ENCODE measurements at places on chromosomes 3 and 15.
A peak's percentile ranks its signal among the peaks of the same experiment; 100 is the strongest.

- DNase-seq = no peak
Measured at GRCh38 chr15:52309154-52309548, 13.5 kb upstream of the MYO5C start.

GRCh38 chr3:156642750-156643728, 31.4 kb upstream of the TIPARP start:
- DNase-seq = no peak

- DNase-seq = no peak
Measured at GRCh38 chr3:61938878-61939549, 377.6 kb downstream of the PTPRG start.

DNA sequence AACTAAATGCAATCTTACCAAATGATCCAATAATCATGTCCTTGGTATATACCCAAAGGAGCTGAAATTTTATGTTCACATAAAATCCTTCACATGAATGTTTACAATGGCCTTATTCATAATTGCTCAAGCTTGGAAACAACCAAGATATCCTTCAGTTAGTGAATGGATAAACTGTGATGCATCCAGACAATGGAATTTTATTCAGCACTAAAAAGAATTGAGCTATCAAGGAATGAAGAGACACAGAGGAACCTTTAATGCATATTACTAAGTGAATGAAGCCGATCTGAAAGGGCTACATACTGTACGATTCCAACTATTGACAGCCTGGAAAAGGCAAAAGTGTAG, 168.4 kb downstream of the PDE8A start:
- no peak for DNase-seq

GRCh38 chr3:48429960-48430707, at the start of gene PLXNB1:
PLXNB1 (minus strand) TSS chr3:48430086; CDS start chr3:48424611, 5,475 bp downstream.
- DNase-seq = peak; percentile 31

DNA sequence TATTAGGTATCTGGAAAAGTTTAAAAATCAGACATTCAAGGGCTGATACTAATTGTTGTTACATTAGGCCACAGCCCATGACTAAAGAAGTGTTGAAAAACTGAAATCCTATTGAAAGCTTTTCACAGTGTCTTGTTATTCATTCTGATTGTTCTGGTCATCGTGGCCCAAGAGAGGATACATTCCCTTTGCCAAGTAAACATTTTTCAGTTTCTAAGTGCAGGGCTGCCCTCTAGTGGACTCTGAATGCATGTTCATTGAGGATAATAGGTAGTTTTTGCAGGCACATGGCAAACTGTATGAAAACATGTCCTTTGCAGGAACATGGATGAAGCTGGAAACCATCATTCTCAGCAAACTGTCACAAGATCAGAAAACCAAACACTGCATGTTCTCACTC, 181.1 kb downstream of the MYRIP start:
- peak; percentile 23 for DNase-seq

DNA sequence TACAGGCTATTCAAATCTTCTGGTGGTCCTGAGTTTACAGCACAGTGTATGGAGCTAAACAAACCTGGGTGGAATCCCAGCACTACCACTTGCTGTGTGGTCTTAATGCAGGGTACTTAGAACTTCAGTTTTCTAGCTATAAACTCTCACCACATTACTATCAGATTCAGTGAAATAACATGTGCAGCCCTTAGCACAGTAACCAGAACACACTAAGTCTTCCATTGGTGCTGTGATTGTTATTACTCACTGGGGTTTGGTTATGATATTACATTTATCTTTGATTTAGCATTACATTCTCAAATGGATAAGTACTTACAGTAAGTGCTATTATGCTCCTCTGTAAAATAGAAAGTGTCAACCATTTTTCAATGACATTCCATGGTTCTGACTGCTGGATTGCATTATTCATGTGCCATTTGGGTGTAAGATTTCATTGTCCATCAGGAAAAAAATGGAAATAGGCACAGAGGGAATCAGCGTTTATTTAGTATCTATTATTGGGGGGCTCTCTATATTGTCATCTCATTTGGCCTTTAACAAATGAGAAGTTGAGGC, 81.9 kb downstream of the PDE8A start:
- no peak for DNase-seq

GRCh38 chr3:100844063-100844936, 135.0 kb downstream of the TFG start:
- no peak for DNase-seq

DNA sequence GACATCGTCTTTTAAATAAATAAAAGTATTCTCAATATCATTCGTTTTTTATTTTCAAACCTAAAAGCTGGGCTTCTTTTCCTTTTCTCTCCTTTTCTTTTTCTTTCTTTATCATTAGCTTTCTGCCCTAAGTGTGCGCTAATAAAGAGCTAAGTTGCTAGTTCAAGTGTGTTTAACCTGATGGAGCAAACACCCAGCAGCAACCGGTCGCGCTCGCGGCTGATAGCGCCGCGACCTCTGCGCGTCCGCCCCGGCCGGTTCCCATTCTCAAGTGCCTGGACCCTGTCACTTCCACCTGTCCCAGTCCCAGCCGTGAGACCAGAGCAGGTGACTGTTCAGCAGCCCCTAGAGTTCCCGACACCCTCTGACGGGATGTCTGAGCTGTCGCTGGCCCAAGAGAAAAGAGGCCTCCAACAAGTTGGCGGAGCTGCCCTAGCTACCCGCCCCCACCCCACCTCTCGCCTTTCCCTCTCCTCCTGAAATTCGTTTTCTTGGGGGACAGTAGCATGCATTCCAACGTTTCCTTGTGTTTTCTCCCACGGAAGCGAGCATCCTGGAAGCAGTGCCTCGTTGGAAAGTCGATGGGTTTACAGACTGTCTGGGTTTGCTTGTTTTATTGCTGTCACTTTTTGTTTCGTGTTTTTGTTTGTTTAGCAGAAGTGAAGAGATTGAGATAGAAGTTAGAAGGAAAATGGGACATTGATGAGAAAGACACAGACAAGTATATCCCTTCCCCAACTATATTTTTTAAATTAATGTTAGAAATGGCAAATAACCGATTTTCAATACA, 3.1 kb upstream of the MECOM start:
- no peak for DNase-seq

GRCh38 chr15:80773122-80773551, 6.0 kb upstream of the CEMIP start:
- peak; percentile 97 for DNase-seq

- DNase-seq = no peak
Measured at GRCh38 chr3:65412588-65412987, 626.1 kb downstream of the MAGI1 start.

GRCh38 chr3:157070678-157070999, 89.3 kb downstream of the CCNL1 start:
- no peak for DNase-seq

- no peak for DNase-seq
Measured at GRCh38 chr3:38645601-38646000, 3.9 kb downstream of the SCN5A start.

DNA sequence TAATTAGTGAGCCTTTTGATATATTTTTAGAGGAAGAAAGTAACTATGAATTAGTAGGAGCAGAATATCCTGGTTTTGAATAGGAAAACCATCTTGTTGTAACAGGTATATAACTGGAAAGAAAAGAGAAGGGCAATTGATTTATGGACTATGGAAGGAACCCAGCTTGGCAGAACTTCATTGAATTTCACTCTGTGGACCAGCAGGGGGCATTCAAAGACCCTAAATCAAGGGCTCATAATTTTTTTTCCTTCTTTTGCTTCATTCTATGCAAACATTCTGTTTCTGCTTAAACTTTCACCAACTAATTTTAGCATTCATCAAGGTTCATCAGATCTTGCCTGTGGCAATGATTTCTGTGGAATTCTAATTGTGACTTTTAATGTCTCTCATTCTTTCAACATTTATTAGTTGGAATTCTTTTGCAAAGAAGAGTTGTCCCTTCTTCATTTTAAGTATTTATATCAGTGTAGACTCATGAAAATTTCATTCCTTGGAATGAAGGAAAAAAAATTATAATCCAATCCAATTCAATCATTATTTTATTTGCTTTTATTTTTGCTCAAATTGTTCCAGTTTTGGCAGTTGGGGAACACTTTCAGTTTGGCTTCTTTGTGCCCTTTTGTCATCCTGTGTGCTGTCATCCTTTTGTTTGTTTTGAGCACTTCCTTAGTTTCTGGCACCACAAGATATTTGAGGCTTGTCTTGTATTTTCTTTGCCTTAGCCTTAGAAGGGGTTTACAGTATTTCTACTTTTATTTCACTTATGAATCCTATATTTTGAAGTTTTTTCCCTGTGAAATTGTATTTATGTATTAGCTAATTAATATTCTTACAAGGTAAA, 30.4 kb downstream of the NXPE3 start:
- DNase-seq = no peak

- no peak for DNase-seq
Measured at GRCh38 chr15:78397382-78397781, 40.6 kb upstream of the IREB2 start.

DNA sequence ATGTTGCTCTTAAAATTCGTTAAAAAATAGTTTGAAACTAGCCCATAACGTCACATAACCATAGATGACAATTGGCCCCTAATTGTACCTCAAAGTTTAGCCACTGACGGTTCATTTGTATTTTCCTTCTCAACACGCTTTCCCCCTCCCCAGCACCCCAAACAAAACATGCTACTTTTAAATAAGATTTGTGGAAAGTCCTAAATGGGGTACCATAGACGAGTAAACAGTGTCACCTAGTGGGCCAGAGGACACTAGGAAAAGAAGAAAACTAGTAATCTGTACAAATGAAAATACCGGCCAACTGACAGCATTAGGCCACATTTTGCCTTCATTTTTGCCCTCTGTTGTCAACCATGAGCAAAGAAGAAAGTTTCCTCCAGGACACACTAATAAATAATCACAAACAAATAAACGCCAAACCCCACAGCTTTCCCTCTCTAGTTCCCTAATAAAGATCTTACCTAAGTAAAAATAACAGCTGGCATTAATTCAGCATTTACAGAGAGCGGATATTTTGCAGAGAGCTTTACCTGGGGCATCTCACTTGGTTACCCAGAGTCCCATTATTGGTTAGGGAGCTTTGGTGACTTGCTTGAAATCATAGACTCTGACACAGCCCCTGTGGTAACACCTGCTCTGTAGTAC, 175.1 kb upstream of the ATP11B start:
- no peak for DNase-seq

DNA sequence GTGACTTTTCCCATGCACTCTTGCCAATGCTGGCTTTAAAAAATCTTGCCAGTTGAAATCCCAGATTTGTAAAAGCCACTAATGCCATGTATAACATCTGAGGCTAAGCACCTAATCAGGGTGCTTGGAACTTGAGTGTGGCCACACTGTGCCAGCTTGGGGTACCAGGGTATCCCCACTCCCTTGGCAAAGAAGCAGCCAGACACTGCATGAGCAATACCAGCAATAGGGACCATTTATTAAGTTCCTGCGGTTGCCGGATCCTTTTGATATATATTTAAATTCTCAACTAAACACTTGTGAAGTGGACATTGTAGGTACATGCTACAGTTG, 2.2 kb upstream of the RHCG start:
- no peak for DNase-seq

GRCh38 chr15:34304613-34305012, 33.0 kb downstream of the SLC12A6 start:
- peak; percentile 14 for DNase-seq

- no peak for DNase-seq
Measured at GRCh38 chr3:9666704-9667445, 17.6 kb downstream of the MTMR14 start.

DNA sequence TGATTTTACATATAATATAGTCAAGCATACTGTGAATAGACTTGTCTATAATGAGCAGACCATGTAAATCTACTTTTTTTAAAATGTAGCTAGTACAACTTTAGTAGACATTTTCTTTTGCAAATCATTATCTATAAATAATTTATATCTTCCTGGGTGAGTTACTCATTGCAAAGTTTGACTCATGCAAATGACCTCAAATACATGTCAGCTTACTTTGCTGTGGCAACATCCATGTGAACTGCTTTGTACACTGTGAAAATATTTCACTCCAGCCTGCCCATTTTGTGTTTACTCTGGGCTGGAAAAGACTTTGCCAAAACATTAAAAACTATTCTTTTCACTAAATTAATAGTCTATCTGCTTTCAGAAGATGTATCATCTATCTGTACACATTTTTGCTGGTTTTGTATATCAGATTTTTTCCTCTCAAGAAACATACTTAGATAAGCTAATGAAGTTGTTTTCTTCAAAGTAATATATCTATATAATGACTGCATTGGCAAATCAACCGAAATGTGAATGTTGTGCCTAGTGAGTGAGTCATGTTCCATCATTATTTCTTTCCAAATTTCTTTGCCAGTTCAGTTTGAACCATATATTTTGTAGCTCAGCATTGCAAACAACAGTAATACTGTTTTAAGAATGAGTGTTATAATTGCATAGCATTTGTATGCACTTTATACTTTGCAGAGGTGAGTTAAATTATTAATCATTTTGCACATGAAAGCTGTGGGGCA, 26.5 kb downstream of the IGSF10 start:
- peak; percentile 68 for DNase-seq

DNA sequence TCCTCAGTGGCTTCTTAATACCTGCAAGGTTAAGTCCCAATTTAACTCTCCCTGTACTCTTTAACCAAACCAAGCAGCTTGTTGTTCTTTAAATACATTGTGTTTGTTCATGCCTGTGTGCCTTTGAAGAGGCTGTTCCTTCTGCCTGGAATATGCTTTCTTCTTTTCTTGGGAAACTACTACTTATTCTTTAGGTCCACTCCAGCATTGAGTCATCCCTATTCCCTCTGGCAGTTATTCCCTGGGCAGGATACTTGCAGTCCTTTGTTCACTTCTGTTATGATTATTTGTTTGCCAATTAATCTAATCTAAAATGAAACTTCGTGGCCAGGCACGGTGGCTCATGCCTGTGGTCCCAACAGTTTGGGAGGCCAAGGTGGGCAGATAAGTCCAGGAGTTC, 139.3 kb downstream of the ZNF609 start:
- no peak for DNase-seq

DNA sequence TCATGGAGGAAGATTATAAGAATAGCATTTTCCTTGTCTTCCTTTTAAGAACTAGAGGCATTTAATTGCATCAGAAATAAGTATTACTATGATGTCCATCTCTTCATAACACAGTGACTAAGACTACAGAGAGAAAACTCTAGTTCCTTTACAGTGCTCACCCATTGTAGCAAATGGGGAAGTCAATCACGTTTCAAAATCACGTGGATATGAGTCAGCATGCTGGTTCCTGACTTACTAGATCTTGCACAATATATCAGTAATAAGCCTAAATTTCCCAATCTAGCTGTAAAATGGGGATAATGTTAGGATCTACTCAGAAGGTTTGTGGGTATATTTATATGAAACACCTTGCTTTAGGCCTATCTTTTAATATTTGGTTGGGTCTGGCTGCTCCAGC, 254.8 kb upstream of the EOMES start:
- DNase-seq = no peak

GRCh38 chr3:61877359-61878138, 316.2 kb downstream of the PTPRG start:
- DNase-seq = peak; percentile 27

- DNase-seq = no peak
Measured at GRCh38 chr3:15315003-15315402, 17.4 kb downstream of the SH3BP5 start.
